ENCODE measurements at places on chromosomes 4 and X. TPM values are rescaled to one million over a fixed set of nuclear protein-coding genes. Genes with fewer than 3 reads are reported as not detected.
A peak's percentile ranks its signal among the peaks of the same experiment; 100 is the strongest.

GRCh38 chr4:155759372-155760252 is 791 bp downstream of the GUCY1B1 start:
- DNase-seq = peak; percentile 84

DNA sequence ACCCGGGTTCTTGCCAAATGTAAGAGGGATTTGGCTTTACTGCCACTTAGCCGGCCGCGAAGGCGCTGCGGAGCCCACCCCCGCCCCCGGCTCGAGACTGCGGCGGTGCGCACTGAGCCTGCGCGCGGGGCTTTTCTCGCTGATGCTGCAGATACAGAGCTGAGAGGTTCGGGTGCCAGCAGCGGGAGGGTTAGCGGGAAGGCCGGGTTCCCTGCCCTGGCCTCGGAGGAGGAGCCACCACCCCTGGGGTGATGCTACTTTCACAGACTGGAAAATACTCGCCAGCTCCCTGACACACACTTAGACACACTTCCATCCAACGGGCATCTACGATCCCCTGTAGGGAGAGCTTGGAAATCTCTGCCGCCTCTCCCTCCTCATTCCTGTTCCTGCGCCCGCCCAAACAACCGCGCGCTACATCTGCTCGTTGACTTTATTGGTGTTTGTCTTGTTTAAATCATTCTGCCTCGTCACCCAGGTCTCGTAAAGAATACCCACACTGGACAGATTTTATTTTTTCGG is 2.1 kb upstream of the PCDH7 start:
- no peak for DNase-seq

DNA sequence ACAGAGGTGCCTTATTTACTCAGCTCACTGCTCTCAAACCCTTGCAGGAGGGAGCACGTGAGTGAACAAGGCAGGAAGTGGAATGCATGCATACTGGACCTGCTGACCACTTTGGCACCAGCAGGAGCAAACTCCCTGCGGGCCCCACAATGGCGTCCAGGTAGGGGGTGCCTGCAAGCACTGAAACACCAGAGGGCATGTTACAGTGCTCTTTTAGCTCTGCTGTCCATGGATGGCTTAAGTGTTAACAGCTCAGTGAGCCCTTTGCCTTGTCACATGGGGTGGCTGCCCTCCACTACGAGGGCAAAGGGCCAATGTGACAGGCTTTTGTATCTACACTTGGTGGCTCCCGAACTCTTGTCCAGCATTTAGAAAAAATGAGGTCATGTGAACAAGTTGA is 199.5 kb upstream of the UGT8 start:
- no peak for DNase-seq

DNA sequence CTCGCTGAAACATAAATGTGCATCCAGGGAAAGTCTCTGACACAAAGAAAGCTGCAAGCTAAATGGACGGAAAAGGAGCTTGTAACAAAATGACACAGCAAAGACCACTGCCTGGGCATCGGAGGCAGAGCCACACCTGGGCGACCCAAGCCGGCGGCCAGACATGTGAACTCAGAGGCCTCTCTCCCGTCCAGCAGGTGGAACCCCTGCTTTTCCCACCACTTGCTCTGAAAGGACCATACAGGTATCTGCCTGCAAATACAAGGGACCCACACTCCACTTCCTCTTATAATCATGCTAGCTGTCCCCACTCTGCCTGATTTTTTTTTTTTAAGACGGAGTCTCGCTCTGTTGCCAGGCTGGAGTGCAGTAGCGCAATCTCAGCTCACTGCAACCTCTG is 12.0 kb downstream of the CPLX1 start:
- DNase-seq = no peak

- no peak for DNase-seq
These were observed 2.2 kb upstream of the CLDN2 start for GRCh38 chrX:106917830-106918500.

DNA sequence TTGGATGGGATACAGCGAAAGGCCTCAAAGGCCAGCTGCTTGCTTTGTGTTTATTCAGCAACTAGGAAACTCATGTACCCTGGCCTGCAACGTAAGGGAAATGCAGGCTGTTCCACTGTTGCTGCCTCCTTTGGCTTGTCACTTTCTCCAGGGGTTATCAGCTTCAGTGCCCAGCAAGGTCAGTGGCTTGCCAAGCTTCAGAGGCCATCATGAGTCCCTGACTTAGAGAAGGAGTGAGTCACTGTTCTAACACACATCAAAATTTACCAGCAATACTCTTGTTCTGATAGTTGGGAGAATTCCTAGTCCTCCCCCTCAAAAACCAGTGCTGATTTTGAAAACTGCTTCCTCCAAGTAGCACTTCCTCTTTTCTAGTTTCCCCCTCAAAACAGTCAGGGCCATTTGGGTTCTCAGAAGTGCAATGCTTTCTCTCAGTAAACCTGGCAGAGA is 250.8 kb downstream of the ARHGAP24 start:
- DNase-seq = no peak

- peak; percentile 93 for DNase-seq
These were observed 657 bp upstream of the ANKRD50 start for GRCh38 chr4:124713185-124713592.

DNA sequence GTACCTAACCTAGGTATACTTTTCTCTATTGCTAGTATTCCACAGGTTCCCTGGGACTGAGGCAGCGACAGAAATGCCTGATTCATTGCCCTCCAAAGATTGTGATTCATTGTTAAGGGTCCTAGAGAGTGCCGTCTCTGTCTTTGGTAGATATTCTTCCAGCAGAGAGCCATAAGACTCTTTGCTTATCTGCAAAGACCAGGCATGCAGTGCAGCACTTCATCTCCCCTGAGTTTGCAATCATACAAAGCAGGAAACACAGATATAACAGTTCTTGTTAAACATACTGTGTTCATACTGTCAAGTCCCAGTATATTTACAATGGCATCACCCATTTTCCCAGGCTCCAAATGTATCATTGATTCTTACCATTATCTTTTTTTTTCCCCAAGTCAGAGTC is 47.7 kb downstream of the KLF8 start:
- no peak for DNase-seq

DNA sequence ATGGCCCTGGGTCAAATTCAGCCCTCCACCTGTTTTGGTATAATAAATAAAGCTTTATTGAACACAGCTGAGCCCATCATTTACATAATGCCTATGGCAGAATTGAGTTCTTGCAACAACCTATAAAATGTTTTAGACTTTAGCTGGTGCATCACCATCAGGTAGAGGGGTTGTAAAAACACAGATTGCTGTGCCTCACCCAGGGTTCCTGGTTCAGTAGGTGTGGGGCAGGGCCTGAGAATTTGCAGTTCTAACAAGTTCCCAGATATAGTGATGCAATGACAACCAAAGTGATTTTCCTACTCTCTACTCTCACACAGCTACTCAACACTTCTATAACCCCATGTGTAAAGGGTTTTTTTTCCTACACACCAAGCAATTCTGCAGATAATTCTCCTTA is 120.0 kb upstream of the EGFL6 start:
- no peak for DNase-seq

GRCh38 chr4:77819404-77819842 is 255 bp upstream of the CNOT6L start:
- DNase-seq = no peak

DNA sequence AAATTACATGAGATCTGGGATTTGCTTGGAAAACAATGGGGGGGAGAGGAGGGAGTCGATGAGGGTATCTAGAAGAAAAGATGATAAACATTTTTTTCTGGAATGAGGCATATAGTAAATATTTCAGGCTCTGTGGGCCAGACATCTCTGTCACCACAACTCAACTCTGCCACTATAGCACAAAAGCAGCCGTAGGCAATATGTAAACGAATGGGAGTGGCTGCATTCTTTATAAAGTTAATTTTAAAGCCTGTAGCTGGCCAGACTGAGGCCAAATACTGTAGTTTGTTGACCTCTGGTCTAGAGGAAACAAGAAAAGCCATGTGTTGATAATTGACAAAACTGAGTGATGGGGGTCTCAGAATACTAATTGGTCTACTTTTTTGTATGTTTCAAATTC is 14.1 kb upstream of the TCEANC start:
- no peak for DNase-seq

GRCh38 chr4:2066011-2066551 is 7.0 kb downstream of the NAT8L start:
- DNase-seq = no peak

DNA sequence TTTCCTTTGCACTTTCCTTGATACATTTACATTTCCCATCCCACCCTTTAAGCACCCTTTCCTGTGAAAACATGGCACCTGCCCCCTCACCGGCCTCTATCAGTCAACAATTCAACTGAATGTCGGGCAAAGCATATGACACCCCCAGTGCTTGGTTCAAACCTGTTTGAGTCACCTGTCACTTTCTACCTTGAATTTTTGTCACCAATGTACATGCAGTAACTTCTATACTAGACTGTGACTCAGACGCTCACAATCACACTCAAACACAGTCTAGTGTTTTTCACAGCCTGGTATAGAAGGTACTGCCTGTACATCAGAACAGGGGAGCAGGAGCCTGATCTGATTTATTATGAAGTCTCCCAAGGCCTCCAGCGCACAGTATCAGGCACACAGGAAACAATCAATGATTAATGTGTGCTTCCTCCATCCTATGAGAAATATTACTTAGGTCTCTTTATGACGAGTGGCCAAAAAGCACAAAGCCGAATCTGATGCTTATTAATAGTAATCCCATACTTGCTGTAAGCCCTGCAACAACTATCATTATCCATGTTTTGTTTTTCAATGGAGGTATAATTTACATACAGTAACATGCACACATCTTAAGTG is 49.2 kb upstream of the FAM9C start:
- no peak for DNase-seq

- no peak for DNase-seq
These were observed 1.5 kb downstream of the USP38 start for GRCh38 chr4:143186212-143186611.

GRCh38 chr4:153468587-153468986 is 2.4 kb downstream of the TMEM131L start:
- DNase-seq = no peak

DNA sequence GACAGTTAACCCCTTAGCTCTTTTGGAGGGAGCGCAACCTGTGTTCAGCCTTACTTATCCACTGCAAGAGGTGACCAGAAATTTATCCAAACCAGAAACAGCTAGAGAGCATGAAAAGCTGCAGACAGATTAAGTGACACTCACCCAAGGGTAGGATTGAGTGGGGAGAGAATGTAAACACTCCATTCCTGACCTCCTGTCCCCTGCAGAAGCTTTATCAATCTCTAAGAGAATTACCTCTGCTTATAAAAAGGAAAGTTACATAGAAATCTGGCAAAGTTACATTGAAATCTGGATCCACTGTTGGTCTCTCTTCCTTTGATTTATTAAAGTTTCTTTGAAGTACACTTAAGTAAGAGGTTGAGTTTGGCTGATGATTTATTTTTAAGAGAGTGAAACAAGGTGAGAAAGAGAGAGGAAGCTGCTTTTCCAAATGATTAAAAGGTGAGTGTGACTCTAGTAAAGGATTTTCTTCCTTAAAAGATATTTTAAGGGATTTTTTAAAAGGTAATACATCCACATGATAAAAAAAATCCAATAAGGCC is 112.3 kb downstream of the ANAPC4 start:
- DNase-seq = no peak

GRCh38 chr4:107988763-107989035 is 990 bp upstream of the HADH start:
- no peak for DNase-seq

DNA sequence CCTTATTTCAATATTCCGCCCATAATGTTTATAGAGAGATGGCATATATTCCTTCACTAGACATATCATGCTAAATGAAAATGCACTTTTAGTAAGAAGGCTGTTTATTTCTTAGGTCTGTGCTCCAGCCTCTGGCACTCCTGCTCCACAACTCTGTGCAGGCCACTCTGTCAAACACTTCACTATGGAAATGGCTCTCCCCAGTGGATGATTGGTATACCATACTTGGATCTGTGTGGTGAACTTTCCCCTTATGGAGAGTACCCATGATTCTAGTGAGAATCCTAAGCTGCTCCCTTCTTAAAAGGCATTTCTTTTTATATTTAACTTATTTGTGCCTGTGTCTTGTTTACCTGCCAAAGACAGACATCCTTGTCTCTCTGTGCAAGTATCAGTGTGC is 480.1 kb upstream of the GALNT7 start:
- no peak for DNase-seq

GRCh38 chr4:13555325-13555724 is 11.0 kb upstream of the NKX3-2 start:
- no peak for DNase-seq

GRCh38 chr4:26864899-26865298 is 4.3 kb downstream of the STIM2 start:
- no peak for DNase-seq

SSX5 gene
- total RNA-seq = not detected

PSAPL1 gene
- 279 TPM for total RNA-seq

PDCL2 gene
- total RNA-seq = not detected

ANAPC10 gene
- total RNA-seq = 18.4 TPM

C4orf36 gene
- 2.8 TPM for total RNA-seq

VCX2 gene
- total RNA-seq = not detected

TMEM271 gene
- 3.0 TPM for total RNA-seq

SERTM2 gene
- total RNA-seq = 0.15 TPM

TLR8 gene
- total RNA-seq = 0.71 TPM

SYN1 gene
- 0.61 TPM for total RNA-seq
